Heart left ventricle (tissue), 16 donors: ENCODE measurements at places on chromosomes 2 and 18.

DNA sequence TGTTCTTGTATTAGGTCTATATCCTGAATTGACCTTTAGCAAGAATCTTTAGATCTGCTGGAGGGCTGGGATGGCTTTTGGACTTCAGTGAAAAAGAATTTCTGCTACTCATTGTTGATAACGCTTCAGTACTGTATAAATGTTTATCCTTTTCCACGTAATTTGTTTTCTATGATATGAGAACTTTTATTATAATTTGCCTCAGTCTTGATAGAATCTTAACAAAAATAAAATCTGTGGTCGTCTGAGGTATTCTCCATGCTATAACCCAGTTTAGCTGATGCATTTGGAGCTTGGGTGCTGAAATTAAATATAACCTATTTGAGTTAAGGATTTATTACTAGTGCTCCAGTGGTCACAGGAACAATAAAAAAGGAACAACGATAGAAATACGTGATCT is 71.1 kb downstream of the ACTR3 start:
- no peak for DNase-seq

- no peak for DNase-seq
Observed at GRCh38 chr18:58417752-58418151, 211.1 kb downstream of the ALPK2 start.

- no peak for DNase-seq
Observed at GRCh38 chr2:137951586-137951985, 12.7 kb upstream of the HNMT start.

- DNase-seq, result no peak
Observed at GRCh38 chr2:138640921-138641676, 139.1 kb downstream of the NXPH2 start.

DNA sequence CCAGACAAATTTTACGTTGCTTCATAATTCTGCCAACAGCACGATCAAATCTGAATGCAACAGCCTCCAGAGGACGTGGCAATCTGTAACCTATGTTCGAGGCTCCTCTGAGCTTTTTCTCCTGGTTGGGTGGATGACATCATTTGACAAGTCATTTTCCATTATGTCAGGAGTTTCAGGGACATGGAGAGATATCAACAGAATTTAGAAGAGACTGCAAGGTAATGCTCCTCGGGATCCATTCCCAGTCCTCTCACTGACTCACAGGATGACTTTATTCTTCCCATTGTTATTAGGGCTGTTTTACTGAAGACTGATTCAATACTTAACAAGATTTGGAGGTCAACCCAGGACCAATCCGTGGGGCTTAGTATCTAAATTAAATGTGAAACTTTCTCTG is 72.5 kb upstream of the RNF152 start:
- DNase-seq, result no peak
